Fibroblast of lung (primary cell): ENCODE measurements at places on chromosomes 3 and 15. TPM values are rescaled to one million over a fixed set of nuclear protein-coding genes. Genes with fewer than 3 reads are reported as not detected.

ALDH1A3 gene
- 32.5 and 73.7 TPM in 2 replicates for total RNA-seq

GSK3B gene
- 37.3 and 37.5 TPM in 2 replicates for total RNA-seq

GALNT15 gene
- 37.7 and 47.3 TPM in 2 replicates for total RNA-seq

PLA1A gene
- under 0.01 and 0.26 TPM in 2 replicates for total RNA-seq

TLR9 gene
- under 0.01 TPM in 1 of 2 replicates, not detected in the other for total RNA-seq

ZNF620 gene
- 1.3 and 1.5 TPM in 2 replicates for total RNA-seq

PLAAT1 gene
- total RNA-seq, result not detected in 2 replicates

KBTBD13 gene
- not detected in 2 replicates for total RNA-seq

REC114 gene
- total RNA-seq, result not detected in 2 replicates

EIF4E3 gene
- 1.8 and 2.6 TPM in 2 replicates for total RNA-seq

GOLGA6L22 gene
- not detected in 2 replicates for total RNA-seq

UPK1B gene
- not detected in 2 replicates for total RNA-seq

NEK10 gene
- 16.4 and 23.0 TPM in 2 replicates for total RNA-seq

ARPP21 gene
- total RNA-seq, result not detected in 2 replicates

MST1R gene
- 1.5 and 3.0 TPM in 2 replicates for total RNA-seq

CGNL1 gene
- total RNA-seq, result 4.4 and 6.1 TPM in 2 replicates

NBEAL2 gene
- 2.1 and 4.5 TPM in 2 replicates for total RNA-seq

MEX3B gene
- total RNA-seq, result 5.9 and 8.1 TPM in 2 replicates

RYR3 gene
- 0.17 and 0.26 TPM in 2 replicates for total RNA-seq
